GM03348 (cell line): ENCODE measurements at places on chromosomes 13 and 19.

DNA sequence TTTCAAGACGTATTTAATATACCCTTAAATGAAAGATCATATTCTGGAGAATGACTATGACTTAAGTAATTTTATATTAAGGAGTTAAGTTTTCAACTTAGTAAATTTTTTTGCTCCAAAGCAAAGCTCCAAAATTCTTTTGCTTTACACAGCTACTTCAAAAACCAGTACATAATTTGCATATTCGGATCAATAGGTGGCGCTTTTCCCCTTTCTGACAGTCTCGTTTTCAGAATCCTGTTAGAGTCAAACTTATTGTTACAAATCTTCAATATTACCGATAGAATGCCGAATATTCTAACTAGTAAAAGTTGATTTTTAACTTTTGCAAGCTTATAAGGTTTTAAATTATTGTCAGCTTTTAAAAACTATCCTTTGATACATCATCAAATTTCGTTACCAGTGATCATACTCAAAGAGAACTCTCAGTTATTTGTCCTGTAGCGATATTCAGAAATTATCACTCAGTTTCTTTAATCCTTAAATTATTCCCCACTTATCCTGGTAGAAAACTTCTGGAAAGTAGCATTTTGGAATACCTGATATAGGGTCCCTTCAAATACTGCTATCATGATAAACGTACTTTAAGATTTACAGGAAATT, 852.7 kb upstream of the KLHL1 start:
- peak; percentile 5 for DNase-seq

GRCh38 chr13:103757361-103757760, 691.1 kb upstream of the SLC10A2 start:
- no peak for DNase-seq

GRCh38 chr13:51785712-51786424, 18.1 kb downstream of the DHRS12 start:
- peak; percentile 36 for DNase-seq

GRCh38 chr19:48695743-48696352, at the start of gene FUT2:
Gene FUT2, plus strand, starts transcription at chr19:48695971. Its CDS starts 6,986 bp downstream, at chr19:48702957.
- DNase-seq: no peak

DNA sequence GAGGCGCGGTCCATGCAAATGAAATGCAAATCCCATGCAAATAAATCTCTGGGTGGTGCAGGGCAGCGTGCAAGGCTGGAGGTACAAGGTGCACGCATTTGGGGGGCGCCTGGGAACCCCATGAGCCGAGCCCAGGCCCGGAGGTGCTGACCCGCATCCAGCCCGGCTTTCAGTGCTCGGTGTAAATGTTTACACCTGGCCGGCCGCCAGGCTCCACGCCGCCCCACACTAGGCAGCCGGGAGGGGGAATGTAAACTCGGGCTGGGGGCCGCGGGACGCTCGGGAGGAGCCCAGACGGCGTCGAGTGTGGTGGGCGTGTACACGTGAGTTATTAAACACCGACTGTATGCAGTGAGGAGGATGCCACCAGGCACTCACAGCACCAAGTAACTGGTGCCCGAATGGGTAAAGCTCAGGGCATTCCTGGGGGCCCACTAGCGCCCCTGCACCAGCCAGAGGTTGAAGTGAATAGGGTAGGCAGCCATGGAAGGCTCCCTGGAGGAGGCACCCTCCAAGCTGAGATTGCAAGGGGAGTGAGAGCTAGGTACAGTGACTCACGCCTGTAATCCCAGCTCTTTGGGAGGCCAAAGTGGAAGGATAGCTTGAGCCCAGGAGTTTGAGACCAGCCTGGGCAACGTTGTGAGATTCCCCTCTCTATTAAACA, 17.2 kb downstream of the FUT6 start:
- no peak for DNase-seq

- DNase-seq: no peak
These were observed 56.8 kb downstream of the TNFSF13B start for GRCh38 chr13:108326309-108326708.

DNA sequence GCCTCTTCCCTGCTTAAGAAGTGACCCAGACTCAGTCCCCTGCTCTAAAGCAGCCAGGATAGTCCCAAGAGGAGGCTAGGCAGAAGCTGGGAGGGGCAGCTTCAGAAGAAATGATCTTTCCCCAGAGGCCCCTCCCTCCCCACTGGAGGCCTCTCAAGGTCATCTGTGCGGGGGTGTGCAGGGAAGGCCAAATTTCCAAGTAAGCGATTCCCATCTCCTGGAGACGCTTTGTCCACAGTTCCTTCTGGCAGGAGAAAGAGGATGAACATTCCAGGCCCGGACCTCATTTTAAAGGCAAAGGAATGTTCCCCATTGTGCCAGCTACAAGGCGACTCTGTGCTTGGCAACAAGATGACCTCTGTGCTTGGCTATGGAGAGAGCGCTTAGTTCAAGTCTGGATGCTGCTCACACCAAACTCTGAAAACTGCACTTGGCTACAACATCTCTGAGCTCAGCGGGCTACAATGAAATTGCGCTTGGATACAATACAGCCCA, 23.5 kb downstream of the COL5A3 start:
- peak; percentile 68 for DNase-seq

DNA sequence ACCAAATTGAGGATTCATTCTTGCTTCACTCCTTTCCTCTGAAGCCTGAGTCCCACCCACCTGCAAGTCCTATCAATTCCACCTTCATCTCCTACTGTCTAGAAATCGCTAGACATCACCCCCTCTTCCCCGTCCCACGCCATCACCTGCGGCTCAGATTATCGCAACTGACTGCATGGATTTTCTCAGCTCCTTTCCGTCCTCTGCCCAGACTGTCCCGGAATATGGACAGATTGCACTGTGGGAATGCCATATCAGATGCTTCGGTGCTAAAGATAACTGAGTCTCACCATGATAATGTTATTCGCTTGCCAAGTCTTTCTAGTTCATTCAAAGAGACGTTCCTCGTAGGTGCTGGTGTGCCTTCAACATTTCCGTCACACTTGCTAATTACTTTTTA, 66.4 kb upstream of the USP29 start:
- no peak for DNase-seq

DNA sequence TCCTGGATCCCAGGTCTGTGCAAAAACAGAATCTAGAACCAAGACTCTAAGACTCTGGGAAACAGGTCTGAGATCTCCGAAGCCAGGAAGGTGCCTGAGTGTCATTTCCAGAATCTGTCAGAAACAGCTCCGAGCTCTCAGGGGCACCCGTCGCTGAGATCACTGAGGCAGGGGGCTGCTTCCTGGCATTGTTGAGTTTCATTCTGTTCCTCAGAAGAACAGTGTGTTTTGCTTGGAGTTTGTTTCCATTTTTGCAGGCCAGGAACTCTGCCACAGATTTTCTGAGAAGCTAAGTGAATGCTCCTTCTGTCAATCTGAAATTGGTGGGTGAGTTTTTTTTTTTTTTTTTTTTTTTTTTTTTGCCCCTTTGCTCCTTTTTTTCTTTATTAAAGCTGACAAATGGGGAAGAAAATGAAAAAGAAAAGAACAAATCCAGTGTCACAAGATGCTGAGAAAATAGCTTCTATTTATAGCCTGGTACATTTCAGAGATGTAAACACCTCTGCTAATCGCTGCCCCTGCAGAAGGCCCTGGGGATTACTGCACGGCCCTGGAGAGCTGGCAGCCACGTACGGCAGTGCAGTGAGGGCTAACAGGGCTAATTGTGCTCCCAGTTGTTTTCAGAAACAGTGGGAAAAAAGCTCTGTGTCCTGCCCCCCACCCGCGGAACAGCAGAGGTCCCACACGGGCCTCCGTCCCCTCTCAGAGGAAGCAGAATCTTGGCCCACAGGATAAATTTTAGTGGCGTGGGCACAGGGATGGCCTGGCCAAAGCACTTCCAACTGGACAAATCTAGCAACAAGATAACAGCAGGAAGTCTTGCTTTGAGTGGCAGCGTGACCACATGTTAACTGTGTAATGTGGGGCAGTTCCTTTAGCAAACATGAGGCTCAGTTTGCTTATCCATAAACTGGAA, 237.6 kb upstream of the IRS2 start:
- DNase-seq: no peak

DNA sequence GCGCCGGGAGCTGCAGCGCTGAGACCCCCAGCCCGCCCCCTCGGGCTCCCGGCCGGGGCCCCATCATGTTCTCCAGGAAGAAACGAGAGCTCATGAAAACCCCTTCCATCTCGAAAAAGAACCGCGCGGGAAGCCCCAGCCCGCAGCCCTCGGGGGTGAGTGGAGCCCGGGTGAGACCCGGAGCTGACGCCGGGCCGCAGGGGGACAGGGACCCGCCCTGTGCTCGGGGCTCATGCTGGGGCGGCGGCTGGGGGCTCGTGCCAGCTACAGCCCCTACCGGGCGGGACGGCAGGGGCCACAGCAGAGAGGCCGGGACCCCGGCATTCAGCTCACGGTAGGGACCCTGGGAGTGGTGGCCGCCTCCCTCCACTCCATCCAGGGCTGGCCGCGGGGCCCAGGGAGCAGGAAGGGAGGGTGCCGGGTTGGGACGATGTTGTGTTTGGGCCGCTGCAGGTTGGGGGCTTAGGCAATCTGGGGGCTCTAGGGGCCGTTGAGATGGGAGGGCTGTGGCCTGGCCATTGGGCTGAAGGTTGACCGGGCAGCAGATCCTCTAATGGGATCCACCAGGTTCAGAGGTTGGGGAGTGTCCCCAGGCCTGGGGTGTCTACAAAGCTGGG, 482 bp downstream of the ARHGAP45 start:
- no peak for DNase-seq

DNA sequence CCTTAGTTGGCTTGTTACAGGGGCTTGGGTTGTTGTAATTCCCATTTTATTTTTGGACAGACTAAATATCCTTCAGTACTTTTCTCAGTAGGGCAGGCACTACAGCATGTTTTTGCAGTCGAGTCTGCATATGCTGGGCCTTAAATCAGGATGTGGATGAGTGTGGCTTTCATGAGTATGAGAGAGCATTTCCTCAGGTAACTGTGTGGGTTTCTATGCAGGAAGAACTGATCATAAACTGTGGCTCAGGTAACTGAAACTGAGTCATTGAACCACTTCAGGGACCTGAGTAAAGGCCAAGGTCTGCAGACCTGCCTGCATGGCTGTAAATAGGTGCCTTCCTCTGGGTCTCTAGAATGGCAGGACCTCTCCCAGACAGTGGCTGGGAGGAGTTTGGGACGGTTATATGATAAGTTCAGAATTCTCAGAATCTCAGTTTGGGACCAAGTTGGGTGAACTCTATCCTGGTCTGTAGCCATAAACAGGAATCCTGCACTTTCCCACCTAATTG, 112.1 kb downstream of the ZNF737 start:
- DNase-seq: no peak

GRCh38 chr13:30307194-30307970, at the start of gene KATNAL1:
Gene KATNAL1, minus strand, starts transcription at chr13:30307551. Its CDS starts 23,774 bp downstream, at chr13:30283777.
- peak; percentile 90 for DNase-seq

DNA sequence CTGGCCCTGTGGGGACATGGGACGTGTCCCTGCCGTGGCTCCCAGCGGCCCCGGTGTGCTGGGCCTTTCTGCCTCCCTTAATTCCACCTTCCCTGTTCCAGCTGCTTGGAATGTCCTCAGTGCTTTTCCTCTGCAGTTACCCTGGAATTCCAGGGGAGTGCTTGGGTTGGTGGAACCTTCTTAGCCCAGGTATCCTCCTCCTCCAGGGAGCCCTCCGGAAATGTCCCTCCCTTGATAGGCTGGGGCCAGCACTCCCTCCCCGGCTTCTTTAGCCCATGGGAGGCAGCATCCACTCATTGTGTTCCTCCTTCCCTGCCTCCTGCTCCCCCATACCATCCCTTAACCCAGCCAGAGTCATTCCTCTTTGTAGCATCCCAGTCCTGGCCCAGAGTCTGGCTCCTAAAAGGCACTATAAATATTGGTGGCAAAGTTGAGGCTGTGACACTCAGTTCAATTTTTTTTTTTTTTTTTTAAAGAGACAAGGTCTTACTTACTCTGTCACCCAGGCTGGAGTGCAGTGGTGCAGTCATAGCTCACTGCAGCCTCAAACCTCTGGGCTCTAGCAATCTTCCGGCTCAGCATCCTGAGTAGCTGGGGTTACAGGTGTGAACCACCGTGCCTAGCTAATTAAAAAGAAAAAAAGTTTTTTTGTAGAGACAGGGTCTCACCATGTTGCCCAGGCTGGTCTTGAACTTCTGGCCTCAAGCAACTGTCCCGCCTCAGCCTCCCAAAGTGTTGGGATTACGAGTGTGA, 13.7 kb upstream of the SLC7A10 start:
- no peak for DNase-seq

- DNase-seq: peak; percentile 94
These were observed 3.9 kb downstream of the SLC1A5 start for GRCh38 chr19:46784262-46785053.

DNA sequence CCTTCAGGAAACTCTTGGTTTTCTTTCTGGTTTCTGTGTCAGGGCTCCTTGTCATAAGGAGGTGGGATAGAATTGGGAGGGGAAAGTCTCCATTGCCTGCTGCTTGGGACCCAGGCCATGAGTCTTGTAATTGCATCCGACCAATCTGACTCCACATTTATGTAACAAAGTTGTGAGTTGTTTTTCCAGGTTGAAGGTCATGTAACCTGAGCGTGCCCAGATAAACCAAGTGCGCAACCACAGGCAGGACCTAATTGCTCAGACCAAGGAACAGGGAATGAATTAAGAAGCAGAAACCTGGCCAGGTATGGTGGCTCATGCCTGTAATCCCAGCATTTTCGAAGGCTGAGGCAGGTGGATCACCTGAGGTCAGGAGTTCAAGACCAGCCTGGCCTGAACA, 17.8 kb downstream of the RASL11A start:
- DNase-seq: no peak

DNA sequence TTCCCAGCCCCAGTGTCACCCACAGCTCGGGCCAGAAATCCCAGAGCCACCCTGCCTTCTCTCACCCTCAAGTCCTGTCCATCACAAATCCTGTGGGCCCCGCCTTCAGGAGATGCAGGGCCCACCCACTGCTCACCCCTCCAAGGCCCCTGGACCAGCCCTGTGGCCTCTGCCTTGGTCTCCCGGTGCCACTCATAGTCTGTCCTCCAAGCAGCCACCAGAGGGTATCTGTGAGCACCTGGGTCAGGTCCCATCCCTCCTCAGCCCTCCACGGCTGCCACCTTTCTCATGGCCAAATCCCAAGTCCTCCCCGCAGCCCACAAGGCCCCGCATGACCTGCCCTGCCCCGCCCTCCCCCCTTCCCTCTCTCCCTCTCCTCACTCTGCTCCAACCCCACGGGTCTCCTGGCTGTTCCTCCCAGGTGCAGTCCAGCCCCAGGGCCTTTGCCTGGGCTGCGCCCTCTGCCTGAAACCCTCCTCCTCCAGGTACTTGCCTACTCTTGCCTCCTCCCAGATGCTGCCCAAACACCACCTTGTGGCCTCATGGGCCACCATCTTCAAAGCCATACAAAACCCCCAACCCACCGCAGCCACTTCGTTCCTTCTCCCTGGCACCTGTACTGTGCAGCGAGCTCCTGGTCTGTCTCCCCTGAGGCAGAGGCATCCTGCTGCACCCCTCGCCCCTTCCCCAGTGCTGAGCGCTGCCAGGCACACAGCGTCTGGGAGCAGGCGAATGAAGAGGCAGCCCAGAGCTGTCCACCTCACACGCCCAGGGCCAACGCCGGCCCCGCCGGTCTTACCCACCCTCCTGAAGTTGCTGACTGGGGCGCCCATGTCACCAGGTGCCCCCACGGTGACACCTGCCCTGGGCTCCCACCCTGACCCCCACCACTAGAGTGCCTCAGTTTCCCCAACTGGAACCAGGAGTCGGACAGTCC, 13.2 kb upstream of the UQCR11 start:
- peak; percentile 60 for DNase-seq
